ENCODE measurements at places on chromosomes 5 and 9.

DNA sequence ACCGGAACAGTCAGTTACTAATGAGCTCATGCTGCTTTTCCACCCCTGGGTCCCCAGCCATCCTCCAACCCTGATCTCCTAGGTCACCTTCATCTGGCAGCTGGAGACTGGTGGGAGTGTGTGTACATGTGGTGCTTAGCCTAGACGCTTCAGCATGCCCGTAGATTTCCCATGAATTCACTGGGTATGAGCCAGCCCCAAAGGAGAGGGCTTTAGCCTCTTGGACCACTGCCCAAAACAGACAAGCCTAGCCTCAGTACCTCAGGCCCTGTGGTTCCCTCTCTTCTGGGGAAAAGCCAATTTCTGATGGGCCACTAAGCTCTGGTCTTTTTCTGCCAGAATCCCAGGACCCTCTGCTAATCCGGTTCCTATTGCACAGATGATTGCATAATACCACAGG is 48.0 kb upstream of the ASTN2 start:
- no peak for DNase-seq

GRCh38 chr9:97740848-97741821 is 44.0 kb upstream of the XPA start:
- DNase-seq: no peak

- DNase-seq: no peak
Observed at GRCh38 chr5:172424808-172425207, 29.5 kb downstream of the SH3PXD2B start.

DNA sequence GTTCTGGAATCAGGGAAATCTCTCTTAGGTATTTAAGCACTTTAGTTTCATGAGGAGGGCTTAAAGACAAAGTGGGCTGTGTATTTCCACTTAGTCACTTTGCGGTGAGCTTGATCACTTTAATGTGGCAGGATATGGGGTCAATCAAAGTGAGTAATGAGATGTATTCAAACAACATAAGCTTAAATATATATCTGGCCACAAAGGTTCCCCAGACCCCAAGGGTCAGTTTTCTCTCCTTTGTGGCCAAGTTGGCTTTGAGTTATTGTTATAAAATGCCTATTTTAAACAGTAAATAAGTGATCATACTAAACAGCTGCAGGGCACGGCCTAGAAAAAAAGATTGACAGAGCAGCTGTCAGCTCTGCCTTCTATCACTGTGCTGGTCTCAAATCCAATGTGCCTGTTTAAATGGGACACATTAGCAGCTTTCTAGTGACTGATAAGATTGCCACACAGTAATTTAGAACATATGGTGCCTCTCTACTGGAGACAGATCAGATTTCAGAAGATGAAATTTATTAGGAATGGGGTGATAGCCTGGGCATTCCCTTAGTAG is 363.9 kb downstream of the AGTPBP1 start:
- no peak for DNase-seq
